ENCODE measurements at places on chromosomes 1 and 21.
A peak's percentile ranks its signal among the peaks of the same experiment; 100 is the strongest.

GRCh38 chr21:27219068-27219467 lies 252.2 kb upstream of the ADAMTS5 start:
- DNase-seq, result no peak

GRCh38 chr1:201461645-201462441 lies 7.1 kb downstream of the PHLDA3 start:
- no peak for DNase-seq

- DNase-seq, result no peak
These were observed 44.0 kb downstream of the LYST start for GRCh38 chr1:235822685-235823084.

- peak; percentile 32 for DNase-seq
These were observed 43.4 kb downstream of the RALGPS2 start for GRCh38 chr1:178768423-178768822.

- DNase-seq, result no peak
These were observed 61.0 kb downstream of the RUNX1 start for GRCh38 chr21:34988139-34988538.
